ENCODE measurements at places on chromosomes 11 and 22.
A peak's percentile ranks its signal among the peaks of the same experiment; 100 is the strongest.

- DNase-seq = no peak
Measured at GRCh38 chr22:40594346-40594745, 42.2 kb downstream of the MRTFA start.

DNA sequence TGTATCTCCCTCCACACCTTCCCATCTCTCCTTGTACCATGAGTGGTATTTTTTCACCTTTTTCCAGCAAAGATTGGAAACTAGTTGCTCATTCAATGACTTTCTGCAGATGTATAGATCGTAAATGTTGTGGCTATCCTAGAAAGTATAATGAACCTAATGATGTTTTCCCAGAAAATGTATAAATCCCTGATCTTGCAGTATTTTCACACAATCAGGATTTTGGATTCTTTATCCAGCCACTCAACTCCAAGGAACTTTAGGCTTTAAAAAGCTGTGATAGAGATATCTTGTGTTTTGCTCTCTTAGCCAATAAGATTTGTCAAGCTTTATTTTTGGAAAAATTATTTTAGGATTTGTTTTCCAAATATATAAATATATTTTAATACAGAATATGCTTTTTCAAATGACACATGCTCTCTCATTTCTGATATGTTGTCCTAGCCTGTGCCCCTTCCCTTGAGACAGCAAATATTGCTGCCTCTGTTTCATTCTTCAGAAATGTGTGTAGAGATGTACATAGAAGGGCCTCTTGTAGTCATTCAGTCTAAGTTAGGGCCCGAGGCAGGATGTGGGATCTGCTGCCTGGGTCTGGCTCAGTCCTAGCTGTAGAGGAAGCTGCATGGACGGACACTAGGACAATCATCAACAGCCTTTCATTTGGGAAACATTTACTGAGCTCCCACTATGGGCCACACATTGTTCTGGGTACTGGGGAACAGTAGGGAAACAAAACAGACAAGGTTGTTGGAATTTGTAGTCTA is 62.4 kb downstream of the NAV2 start:
- no peak for DNase-seq

- DNase-seq = no peak
Measured at GRCh38 chr11:123129920-123130319, 65.1 kb downstream of the CLMP start.

DNA sequence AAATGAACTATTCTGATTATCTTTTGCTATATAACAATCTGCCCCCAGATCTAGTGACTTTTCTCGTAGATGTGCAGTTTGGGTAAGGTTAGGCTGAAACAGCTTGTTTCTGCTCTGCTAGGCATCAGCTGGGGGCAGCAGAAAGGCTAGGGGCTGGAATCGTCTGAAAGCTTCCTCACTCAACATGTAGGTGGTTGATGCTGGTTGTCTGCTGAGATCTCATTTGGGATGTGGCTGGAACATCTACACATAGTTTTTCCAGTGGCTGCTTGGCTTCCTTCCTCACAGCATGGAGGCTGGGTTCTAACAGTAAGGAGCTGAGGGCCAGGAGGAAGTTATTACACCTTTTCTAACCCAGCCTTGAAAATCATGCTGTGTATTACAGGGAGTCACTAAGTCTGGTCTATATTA is 30.2 kb downstream of the USP47 start:
- DNase-seq = no peak

DNA sequence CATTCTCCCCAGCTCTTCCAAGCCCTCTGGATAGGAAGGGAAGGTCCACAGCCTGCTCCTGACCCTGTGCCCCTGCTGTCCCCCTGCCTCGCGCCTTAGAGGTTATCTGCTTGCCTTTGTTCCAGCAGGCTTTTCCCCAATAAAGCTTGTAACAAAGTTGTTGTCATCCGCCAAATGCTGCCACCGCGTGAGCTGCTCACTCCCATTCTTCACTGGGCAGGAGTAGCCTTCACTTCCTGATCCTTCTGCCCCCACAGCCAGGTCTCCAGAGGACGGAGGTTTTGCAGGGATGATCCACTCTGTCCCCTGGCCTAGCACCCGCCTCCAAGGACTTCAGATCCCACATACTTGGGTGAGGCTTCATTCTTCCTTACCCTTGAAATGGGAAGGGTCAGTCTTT is 94.0 kb upstream of the RASSF10 start:
- no peak for DNase-seq

DNA sequence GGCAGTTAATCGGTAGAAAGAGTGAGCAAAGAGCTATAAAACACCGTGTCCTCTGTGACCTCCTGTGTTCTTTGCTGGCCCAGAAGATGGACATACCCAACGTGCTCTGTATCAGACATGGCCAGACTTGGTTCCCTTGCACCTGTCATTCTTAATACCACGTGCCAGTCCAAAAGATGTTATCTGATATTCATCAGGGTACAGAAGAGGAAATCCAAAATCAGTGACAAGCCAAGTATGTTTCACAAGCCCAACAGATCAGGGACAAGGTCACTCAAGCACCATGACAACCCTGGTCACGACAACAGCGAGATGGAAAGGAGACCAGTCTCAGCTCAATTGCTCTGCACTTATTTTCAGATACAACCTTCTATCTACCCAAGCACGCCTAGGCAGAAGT is 3.4 kb downstream of the LRP4 start:
- no peak for DNase-seq

GRCh38 chr22:36259615-36260300 is 6.8 kb downstream of the APOL1 start:
- DNase-seq = no peak

- peak; percentile 8 for DNase-seq
Measured at GRCh38 chr11:18332302-18332701, 9.9 kb downstream of the GTF2H1 start.

DNA sequence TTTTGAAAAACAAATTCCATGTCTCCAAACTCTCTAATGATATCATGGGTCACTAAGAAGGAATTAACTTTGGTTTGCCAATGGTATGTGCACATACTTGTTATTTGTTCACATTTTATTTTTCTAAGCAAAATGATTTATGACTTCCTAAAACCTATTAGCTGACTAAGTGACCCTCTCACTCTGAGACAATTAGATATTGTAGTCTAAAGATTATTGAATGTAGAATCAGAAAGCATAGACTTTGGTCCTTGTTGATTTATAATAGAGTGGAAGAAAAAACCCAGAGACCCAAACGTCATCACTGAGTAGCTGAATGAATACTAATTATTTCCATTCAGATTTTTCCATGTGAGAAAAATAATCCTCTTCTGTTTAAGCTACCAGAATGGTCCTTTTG is 243.5 kb upstream of the ANO3 start:
- DNase-seq = no peak

DNA sequence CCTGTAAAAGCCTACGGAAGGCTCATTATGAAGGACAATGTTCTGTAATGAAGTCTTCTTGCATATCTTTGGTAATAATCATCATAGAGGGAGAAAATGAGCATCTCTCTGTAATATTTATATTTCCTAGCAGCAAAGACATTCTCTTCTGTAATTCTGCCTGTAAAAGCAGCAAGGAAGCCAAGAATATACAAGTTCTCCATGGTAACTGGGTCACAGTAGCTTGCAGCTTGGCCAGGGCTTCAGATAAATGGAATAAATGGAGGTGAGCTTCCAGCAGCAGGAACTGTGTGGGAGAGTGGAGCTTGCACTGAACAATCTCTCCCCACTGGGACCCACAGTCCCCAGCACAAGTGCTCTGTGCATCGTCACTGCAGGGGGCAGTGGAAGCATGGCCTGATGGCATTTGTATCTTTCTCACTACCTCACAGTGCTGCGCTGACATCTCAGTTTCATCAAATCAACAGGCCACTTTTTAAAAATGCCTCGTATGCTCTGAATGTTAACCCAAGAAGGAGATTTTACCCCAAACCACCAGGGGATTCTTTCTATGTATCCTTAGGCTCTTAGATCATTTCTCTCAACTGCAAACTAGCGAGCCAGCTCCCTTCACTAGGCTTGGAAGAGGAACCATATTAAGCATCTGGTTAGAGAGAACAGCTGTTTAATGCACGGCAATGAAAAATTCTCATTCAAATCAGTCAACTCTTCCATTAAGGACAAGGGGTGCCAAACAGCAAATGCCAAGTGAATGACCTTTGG is 1059.7 kb downstream of the OPCML start:
- no peak for DNase-seq

DNA sequence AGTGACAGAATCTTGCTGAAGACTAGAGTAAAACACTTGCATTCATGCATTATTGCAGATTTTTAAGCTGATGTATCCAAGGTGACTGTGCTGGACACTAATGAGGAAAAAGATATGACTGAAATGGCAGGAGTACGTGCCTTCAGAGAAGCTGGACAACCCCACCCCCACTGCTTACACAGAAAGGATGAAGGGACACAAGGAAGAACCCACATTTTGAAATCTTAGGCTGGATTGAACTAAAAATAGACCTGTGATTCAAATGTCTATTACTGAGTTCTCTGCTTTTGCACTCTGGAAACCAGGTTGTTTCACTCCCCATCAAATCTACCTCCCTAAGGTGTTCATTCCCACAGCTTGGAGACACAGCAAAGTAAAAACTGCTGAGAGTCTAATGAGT is 117.1 kb downstream of the KCNC1 start:
- DNase-seq = no peak

DNA sequence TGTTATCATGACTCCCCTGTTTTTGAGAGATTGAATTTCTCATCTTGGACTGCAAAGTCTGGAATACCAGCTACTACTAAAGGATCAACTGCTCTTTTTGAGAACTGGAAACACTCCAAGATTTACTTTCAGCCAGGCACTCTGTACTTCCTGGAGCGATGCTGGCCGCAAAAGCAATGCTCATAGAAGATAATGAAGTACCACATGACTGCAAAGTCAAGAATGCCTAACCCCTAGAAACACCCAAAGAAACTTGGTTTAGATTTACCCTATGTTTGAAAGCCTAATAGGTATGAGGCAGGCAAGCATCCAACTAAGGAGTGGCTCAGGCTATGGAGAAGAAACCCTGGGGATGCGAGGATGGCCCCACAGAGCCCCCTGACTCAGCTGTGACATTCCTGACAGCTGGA is 47.7 kb upstream of the ARHGAP20 start:
- DNase-seq = no peak

- no peak for DNase-seq
Measured at GRCh38 chr11:134751766-134752165, 339.7 kb upstream of the B3GAT1 start.

- no peak for DNase-seq
Measured at GRCh38 chr11:100224541-100225034, 462.5 kb upstream of the ARHGAP42 start.

GRCh38 chr11:66243782-66244535 is 24.5 kb upstream of the RAB1B start:
- DNase-seq = no peak

GRCh38 chr22:31178859-31179258 is 18.9 kb downstream of the RNF185 start:
- no peak for DNase-seq

DNA sequence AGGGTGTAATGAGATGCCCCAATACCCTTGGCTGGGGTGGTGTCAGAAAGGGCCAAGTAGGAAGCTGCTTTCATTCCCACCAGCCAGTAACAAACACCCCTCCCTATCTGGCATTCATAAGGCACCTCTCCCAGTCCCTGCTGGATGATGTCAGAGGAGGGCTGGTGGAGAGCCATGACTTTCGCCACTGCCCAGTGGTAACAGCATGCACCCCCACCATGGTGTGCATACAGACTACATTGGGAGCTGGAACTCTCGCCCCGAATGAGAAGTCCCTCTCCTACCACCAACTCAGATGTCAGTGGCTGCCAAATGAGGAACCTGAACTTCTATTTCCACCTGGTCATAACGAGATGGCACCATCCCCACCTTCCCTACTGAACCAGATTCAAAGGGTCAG is 73.3 kb downstream of the SGSM3 start:
- DNase-seq = no peak

GRCh38 chr11:111923951-111924350 is 5.2 kb downstream of the C11orf52 start:
- no peak for DNase-seq

GRCh38 chr11:45290586-45290985 is 4.4 kb upstream of the SYT13 start:
- no peak for DNase-seq

- peak; percentile 7 for DNase-seq
Measured at GRCh38 chr11:62033191-62034035, 66.0 kb upstream of the FTH1 start.

DNA sequence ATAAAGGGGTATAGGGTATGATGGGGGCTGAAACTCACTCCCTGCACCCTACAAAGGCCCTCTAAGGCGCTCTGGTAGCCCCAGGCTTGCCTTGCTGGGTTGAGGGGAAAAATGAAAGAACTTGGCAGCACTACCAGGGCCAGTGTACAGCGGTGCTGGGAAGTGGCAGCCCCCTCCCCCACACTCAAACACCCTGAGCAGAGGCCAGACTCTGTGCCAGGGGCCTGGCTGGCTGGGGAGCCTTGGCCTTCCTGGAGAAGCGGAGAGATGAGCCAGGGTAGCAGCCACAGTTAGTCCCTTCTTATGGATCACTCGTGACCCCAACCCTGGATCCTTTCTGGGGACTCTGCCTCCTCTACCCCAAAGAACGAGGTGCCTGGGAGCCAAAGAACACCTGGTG is 2.7 kb downstream of the TMEM134 start:
- no peak for DNase-seq

DNA sequence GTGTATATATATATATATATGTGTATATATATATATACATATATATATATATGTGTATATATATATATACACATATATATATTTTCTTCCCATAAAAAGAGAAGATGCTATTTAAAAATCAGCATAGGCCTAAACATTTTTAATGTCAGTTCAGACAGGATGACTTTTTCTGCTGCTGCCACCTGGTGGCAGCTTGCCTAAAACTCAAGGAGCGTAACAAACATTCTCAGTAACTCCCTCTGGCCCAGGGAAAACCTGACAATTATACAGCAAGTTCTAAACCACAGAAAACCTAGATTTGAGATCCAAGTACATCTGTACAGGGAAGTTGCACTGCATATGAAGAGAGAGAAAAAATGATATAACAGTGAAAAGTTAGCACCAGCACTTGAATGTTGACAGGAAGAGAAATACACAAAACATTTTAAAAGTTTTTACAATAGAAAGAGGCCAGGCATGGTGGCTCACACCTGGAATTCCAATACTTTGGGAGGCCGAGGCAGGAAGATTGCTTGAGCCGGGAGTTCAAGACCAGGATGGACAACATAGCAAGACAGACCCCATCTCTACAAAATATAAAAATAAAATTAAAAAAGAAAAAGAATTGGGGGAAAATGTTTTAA is 16.6 kb downstream of the OR8A1 start:
- peak; percentile 47 for DNase-seq

DNA sequence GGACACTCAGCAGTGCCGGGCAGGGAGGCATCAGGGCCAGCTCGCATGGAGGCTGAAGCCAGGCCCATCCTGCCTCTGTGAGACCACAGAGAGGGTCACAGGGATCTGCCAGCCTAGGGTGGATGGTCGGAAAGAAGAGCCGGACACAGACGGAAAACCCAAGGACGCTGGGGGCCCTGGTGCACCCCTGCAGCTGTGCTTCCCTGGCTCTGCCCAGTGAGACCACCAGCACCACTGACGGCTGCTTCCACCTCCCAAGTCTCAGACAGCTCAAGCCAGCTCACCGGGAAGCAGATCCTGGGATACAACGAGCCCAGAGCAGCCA is 42.2 kb downstream of the SHISAL1 start:
- DNase-seq = no peak

GRCh38 chr11:2551131-2551530 is 106.3 kb downstream of the KCNQ1 start:
- DNase-seq = no peak

- no peak for DNase-seq
Measured at GRCh38 chr11:88039476-88040147, 135.6 kb downstream of the RAB38 start.

Data from CD4-positive, alpha-beta T cell treated with Interleukin-17A for 4 hours (primary cell).